Retinal pigment epithelial cell (primary cell): ENCODE measurements at places on chromosomes 13 and 19.

GRCh38 chr13:60335531-60335930 lies 61.5 kb upstream of the TDRD3 start:
- DNase-seq: no peak

DNA sequence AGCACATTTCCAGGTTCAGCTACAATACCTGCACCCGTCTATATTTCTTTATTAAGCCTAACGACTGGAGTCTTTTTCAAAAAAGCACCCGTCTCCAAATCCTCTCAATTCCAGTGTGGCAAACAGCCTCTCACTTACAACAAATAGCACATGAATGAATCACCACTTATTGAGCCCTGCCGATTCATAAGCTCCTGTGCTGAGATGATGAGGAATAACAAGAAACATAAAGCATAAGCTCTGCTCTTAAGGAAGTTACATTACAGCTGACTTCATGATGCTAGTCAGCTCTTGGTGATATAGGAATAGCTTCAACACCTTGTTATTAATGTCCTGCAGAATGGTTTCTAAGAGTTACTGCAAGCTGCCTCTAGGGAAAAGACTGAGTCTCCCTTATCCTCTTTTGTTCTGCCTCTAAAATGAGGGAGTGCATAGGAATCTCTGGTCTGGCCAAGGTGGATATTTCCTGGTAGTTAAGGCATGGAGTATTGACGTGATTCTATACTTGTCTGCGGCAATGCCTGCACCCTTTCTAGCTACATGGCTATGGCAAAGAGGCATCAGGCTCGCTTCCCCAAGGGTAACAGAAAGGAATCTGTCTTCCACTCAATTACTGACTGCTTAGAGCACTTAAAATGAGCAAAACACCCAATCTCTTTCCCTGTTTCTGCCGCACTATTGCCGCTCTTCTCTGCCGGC lies 195.7 kb downstream of the KLF12 start:
- DNase-seq: peak; percentile 94

DNA sequence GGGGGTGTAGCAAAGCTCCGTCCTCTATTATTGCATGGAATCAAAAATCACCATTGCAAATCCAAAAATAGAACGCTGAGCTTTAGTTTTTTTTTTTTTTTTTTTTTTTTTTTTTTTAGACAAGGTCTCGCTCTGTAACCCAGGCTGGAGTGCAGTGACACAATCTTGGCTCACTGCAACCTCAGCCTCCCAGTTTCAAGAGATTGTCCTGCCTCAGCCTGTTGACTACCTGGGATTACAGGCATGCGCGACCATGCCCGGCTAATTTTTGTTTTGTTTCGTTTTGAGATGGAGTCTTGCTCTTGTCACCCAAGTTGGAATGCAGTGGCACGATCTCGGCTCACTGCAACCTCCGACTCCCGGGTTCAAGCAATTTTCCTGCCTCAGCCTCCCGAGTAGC lies 15.3 kb upstream of the ZNF77 start:
- DNase-seq: no peak

GRCh38 chr13:32887617-32888016 lies 128.6 kb upstream of the KL start:
- DNase-seq: no peak

DNA sequence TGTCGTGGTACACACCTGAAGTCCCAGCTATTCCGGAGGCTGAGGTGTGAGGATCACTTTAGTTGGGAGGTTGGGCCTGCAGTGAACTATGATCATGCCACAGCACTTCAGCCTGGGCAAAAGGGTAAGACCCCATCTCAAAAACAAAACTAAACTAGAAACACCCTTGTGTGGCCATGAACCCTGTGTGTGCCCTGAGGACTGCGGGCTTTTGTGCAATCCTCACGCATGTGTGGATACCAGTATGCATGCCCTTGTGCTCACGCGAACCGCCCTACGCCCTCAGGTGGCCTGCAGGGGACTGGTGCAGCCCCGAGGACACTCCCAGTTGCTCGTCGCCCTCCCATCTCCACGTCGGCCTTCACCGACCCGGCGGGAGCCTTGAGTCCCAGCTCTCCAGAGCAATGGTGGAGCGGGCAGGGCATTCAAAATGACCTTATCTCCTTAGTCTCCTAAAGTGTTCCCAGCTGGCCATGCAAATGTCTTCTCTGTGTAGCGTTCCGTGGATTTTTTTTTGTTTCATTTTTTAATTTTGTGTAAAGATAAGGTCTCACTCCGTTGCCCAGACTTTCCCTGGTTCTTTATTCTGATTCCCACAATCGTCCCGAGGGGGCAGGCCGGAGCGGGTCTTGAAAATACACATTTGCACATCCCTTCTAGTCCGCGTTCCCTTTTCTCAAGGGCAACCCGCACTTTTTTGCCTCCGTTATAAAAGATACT lies 868 bp upstream of the EGLN2 start:
- DNase-seq: no peak

GRCh38 chr13:22220151-22221135 lies 549.6 kb downstream of the FGF9 start:
- DNase-seq: no peak

GRCh38 chr13:35712907-35713761 lies 236.6 kb upstream of the MAB21L1 start:
- no peak for DNase-seq

GRCh38 chr19:28868836-28869235 lies 344.1 kb downstream of the UQCRFS1 start:
- no peak for DNase-seq

- DNase-seq: no peak
These were observed 8.1 kb downstream of the PAK4 start for GRCh38 chr19:39133431-39134270.

- DNase-seq: no peak
These were observed 57.7 kb upstream of the TEX29 start for GRCh38 chr13:111262715-111263114.

DNA sequence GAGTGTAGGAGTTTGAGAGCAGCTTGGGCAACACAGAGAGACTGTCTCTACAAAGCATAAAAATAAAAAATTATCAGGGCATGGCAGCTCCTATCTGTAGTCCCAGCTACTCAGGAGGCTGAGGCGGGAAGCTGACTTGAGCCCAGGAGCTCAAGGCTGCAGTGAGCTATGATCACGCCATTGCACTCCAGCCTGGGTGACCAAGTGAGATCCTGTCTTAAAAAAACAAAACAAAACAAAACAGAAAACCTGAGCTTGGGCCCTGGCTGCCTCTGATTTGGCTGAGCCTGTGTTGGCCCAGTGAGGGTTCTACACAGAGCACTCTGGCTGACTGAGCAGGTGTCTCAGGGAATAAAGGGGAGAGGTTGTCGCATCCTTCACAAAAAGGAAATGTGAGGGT lies 8.0 kb downstream of the SLC7A9 start:
- DNase-seq: no peak

GRCh38 chr19:7819337-7819736 lies 10.7 kb upstream of the EVI5L start:
- no peak for DNase-seq

DNA sequence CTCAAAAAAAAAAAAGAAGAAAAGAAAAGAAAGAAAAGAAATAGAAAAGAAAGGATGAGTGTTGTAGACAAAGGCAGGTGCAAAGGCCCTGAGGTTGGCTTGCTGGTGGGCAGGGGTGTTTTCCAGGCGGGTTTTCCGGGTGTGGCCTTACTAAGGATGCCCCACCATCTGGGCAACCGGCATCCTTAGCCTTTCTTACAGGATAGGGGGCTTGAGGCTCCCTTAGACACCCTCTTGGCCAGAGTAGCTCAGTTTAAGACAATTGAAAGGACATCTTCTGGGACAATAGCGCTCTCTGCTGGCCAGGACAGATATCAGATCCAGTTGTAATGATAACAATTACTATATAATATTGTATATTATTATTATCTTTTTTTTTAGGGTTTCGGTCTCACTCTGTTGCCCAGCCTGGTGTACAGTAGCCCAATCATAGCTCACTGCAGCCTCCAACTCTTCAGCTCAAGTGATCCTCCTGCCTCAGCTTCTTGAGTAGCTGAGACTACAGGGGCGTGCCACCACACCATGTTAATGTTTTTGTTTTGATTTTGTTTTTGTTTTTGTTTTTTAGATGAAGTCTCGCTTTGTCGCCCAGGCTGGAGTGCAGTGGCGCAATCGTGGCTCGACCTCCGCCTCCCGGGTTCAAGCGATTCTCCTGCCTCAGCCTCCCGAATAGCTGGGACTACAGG lies 1.4 kb upstream of the QTRT1 start:
- DNase-seq: no peak

GRCh38 chr19:49515767-49516166 lies 3.3 kb downstream of the FCGRT start:
- DNase-seq: no peak

DNA sequence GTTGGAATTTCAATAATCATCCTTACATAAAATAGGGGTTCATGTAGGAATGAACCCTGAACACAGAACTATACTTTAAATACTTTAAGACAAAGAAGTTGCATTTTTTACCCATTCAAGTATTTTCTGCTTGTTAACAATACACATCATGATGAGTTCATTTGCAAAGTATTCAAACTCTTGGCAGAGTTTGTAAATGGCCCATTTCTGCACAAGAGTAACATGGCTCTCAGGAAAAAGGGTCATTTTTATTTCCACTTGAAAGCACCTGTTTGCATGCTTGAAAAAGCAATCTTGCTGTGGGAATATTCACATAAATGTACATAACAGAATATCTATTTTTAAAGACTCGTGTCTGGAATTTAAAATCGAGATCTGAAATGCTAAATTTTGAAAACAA lies 18.1 kb downstream of the ESD start:
- no peak for DNase-seq

DNA sequence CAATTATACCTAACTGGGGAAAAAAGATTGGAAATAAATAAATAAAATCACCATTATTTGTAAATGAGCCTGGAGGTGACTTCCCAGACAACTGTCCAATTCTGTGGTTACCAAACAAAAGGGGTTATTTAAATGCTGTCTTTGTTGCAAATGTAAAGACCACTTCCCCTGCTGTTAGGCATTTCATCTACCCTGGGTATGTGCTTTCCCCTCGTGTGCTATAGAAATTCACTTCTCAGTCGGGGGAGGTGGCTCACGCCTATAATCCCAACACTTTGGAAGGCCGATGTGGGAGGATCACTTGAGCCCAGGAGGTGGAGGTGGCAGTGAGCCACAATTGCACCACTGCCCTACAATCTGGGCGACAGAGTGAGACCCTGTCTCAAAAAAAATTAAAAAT lies 101.9 kb upstream of the AKAP11 start:
- no peak for DNase-seq

DNA sequence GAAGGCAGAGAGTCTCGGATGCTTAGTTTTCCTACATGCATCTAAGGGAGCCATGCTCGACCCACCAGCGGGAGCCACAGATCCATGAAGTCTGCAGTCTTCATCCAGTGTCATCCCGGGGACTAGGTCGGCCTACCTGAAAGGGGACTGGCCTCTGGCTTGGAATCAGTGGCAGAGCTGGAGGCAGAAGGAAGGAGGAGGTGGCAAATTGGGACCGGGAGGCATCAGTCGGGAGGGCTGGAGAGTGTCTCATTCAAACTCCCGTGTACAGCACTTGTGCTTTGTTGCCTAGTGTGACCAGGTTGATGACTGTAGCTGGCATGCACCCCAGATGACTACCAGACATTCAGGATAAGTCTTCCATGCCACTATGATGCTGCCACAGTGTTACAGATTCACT lies 26.5 kb upstream of the ZNF536 start:
- DNase-seq: no peak

DNA sequence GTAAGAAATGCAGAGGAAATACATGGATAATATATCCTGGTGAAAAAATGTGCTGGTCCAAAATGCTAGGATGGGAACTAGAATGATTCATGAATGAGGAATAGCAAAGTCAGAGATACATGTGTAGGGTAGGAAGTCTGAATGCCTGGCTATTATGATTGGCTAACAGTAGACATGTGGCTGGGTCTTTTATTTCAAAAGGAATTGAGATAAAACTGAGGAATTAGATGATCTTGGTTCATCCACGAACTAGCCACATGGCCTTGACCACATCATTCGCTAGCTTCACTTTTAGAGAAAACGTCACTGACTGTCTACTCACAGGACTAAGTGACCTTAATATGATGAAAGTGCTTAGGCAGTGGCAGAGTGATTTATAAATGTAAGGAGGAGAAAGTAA lies 103.1 kb downstream of the TRPC4 start:
- DNase-seq: no peak

DNA sequence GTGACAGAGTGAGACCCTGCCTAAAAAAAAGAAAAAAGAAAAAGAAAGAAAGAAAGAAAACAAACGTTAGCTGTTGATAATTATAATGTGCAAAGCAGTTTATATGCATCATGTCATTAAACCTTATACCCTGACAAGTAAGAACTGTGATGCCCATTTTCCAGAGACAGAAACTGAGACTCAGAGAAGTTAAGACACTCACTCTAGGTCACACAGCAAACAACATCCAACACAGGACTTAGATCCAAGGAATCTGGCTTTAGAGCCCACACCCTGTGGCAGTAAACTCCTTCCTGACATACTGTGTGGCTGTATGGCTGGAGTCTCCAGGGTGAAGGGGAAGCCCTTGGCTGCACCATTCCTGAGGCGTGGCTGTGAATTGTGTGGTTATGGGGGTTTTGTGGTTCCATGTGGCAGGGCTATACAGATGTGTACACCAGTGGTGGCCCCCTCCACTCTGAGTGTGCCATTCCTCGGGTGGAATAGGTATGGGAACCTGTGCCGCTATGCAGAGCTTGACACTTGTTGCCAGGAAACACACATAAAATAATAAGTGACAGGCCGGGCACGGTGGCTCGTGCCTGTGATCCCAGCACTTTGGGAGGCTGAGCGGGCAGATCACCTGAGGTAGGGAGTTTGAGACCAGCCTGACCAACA lies 15.6 kb downstream of the AXL start:
- DNase-seq: no peak

DNA sequence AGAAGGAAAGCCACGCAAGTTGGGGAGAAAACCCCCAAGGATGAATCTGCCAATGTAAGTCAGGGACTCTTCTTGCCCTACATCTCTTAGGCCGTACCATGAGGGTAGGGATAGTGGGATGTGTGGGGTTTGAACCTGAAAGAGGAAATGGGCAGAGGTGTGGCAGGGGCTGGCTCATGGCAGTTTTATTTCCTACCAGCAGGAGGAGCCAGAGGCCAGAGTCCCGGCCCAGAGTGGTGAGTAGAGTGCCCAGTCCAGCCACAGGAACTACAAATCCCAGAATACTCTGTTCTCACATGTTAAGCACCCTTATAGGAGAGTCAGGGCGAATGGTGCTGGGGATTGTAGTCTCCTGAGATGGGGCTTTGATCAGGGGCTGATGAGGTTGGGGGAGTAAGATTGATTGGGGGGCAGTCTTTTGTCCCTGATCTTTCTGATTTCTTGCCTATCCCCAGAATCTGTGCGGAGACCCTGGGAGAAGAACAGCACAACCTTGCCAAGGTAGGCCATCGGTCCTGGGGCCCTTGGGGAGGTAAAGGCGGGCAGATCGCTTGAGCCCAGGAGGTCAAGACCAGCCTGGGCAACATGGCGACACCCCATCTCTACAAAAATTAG lies 16.5 kb downstream of the VASP start:
- DNase-seq: no peak

DNA sequence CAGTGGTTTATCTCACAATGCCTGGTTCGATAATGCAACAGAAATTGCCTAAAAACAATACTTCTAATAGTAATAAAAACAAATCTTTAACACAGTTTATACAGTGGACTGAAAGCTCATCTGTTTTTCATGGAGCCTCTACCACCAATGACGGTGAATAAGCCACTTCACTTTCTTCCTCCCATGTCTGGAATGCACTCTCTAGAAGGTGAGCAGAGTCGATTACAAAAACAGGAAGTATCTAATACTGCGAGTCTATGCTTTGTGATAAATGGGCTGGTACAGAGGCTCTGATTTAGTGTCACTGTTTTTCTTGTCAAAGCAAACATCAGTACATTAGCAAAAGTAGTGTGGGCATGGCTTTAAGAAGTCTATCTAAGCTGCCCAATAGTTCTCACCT lies 1348.6 kb upstream of the SLC10A2 start:
- no peak for DNase-seq
